NCI-H1417 (cell line): ENCODE measurements at places on chromosomes 7 and 10.

DNA sequence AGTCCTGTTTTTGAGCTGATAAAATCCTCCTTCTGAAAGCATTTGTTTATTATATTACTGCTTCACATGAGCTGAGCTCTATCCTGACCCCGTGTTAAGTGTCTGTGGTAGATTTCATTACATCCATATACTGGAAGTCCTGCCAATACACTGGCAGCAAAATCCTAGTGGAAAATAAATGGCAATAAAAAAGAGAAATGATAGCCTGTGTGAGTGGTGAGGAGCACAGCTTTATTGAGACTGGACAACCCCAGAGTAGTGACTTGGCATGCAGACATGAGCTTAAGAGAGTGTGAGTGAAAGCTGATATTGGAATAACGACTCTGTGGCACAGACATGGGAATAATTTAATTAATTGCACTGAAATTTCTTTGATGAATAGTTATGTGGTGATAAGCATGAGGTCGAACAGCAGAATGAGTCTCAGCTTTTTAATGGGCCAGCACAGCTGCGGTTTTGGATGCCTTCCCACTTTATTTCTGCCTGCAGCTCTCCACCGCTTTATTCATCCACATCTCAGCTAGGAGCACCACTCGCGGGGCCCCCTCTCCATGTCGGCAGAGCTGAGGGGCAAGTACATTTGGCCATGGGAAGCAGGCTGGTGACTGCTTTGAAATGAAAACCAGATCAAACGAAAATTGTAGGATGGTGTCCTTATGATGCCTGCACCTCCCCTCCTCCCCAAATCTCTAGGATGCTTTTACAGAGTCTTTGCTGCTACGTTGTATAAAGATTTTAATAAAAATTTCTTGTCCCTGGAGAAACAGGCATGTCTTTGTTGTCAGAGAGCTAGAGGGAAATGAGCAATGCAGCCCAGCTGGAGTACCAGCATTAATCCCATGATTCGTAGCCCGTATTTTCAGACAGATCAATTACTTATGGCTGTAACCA lies 494.3 kb downstream of the AUTS2 start:
- DNase-seq = peak; percentile 48

DNA sequence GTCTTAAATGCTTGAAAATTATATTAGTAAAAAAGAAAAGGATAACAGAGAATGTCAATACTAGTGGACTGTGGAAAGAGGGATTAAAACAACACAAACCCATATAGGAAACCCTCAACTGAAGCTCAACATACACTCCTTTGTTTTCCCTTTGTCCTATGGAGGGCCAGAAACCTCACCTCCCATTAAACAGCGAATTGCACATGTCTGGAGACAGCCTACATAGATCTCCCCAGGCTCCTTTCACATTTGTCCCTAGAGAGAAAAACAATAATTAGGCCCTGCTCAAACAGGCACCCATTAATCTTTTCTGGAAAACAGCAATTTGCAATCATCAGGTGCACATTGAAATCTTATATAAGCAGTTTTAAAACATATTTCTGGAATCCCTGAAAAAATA lies 87.6 kb upstream of the SEMA3D start:
- DNase-seq = peak; percentile 98

DNA sequence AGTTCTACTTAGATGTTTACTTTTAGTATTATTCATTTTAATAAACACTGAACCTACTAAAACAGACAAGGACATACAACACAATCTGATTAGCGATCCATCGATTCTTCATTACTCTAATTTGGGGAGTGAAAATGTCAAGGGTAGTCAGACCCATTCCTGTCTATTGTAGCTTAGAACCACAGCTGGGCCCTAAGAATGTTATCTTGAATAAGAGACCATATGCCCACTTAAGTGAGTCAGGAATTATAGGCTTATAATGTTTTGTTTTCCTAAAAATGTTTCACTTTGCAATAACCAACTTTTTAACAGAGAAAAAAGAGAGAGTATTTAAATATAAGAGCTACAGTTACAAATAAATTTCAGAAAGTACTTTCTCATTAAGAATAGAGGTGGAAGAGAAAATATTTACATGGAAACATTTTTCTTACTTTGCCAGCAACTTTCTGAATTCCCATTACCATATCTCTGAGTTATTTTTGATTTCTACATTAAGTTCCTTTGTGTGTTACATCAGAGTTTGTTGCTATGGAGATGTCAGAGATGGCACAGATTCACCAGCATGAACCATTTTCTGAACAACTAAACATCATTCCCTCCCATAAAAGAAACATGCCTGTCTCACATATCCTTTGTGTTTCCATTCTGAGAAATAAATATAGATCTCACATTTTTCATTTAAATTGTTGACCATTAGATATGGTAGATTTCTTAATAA lies 75.4 kb upstream of the SLC13A1 start:
- no peak for DNase-seq

- DNase-seq = no peak
Observed at GRCh38 chr7:130290745-130291144, 2.2 kb upstream of the CPA4 start.

- no peak for DNase-seq
Observed at GRCh38 chr10:75398200-75398691, 3.3 kb downstream of the ZNF503 start.

- no peak for DNase-seq
Observed at GRCh38 chr10:33858326-33858725, 523.9 kb upstream of the NRP1 start.

DNA sequence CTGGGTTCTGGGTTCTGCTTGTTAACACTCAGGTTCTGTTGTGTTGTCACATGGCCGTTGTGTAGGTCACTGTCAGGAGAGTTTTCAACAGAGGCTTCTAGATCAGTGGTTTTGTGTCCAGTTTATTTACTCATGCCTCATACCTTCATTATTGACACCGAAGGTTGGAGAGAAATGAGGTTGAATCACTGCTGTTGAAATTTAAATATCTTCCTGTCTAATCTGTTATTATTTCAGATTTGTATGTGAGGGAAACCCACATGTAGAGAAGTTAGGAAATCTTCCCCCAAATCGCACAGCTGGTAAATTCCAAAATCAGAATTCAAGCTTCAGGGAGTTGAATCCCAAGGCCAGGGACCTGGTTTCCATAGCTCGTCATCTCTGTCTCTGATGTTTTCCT lies 28.3 kb upstream of the KLF6 start:
- no peak for DNase-seq

DNA sequence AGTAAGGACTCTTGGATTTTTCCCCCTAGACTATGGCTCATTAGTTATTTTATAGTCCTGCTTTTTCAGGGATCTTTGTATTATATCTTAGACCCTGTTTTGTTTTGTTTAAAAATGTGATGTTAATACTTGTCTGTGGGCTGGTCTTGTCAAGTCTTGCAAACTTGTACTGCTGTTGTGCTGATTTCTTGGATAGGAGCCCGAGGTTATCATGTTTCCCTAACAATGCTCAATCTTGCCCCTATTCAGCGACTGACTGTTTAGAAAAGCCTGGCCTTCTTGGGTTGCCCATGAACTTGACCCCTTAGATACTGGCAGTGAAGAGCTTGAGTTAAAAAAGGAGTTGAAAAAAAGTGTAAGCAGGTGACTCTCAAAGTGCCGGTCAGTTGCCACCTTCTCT lies 115.7 kb downstream of the KIAA1217 start:
- DNase-seq = no peak

GRCh38 chr7:72069263-72069662 lies 342.9 kb downstream of the CALN1 start:
- no peak for DNase-seq

DNA sequence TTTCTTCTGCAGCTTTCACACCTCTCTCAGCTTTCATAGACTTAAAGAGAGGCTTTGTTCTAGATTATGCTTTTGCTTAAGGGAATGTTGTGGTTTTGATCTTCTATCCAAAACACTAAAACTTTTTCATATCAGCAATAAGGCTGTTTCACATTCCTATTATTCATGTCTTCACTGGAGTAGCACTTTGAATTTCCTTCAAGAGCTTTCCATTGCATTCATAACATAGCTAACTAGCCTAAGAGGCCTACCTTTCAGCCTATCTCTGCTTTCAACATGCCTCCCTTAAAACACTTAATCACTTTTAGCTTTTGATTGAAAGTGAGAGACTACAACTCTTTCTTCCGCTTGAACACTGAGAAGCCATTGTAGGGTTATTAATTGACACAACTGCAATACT lies 1117.0 kb upstream of the PHF14 start:
- DNase-seq = no peak

- DNase-seq = no peak
Observed at GRCh38 chr7:152759949-152760853, 649 bp downstream of the ACTR3B start.

DNA sequence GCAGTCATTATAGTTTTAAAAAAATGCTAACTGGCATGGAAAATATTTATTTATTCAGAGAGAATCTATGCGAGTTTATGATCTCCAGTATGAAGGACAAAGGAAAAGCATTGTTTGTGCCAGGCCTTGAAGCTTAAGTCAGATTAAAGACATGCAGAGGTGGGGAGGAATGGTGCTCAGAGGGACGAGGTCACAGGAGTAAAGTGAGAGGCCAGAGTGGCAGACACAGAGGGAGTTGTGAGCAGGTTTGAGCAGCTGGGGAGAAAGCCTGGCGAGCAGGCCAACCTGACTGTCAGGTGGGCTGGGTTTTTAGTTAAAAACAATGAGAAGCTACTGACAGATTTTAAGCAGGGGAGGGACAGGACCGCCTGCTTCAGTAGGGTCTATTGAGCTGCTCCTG lies 6.8 kb upstream of the CCNY start:
- no peak for DNase-seq

- DNase-seq = no peak
Observed at GRCh38 chr10:126309228-126309883, 78.9 kb downstream of the ADAM12 start.

GRCh38 chr7:17094963-17095574 lies 203.4 kb upstream of the AHR start:
- no peak for DNase-seq

DNA sequence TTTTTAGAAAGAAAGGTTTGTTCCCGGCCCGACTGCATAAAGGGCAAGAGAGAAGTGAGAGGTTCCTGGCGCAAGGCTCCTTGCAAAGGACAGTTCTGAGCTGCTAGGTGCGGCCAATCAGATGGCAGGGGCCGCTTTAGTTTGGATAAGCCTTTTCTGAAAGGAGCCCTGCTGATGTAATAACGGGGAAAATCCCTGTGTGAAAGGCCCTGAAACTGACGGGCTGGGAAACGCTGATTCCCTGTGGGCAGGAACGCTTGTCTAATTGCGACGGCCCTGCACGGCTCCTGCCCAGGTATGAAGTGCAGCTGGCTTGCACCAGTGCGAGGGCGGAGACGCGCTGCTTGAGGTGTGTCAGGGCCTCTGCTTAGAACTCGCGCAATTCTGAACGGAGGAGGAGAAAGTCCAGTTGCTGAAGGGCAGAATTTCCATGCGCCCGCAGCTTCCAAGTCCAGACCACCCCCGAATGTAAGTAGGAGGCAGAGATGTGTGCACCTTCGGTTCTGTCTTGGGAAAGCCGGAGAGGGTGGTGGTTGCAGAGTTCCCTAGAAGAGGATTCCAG lies 30.5 kb downstream of the TACC2 start:
- DNase-seq = peak; percentile 29

DNA sequence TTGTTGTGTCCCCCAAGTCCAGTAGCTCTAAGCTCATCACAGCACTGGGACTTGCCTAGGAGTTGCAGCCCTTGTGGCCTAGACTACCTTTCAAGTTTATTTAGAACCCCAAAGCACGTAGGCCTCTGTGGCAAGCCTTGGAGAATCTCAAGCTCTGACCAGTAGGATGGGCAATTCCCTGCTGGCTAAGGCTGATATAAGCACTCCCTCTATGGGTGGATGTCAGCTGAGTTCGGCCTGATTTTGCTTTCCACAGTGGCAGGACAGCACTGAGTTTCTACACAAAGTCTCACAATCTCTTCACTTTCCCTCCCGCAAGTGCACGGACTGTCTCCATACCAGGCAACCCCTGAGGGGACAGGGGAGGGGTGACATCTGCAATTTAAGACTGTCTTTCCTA lies 886.4 kb upstream of the LRRN3 start:
- no peak for DNase-seq

- no peak for DNase-seq
Observed at GRCh38 chr10:118843647-118844265, 89.0 kb upstream of the CACUL1 start.

DNA sequence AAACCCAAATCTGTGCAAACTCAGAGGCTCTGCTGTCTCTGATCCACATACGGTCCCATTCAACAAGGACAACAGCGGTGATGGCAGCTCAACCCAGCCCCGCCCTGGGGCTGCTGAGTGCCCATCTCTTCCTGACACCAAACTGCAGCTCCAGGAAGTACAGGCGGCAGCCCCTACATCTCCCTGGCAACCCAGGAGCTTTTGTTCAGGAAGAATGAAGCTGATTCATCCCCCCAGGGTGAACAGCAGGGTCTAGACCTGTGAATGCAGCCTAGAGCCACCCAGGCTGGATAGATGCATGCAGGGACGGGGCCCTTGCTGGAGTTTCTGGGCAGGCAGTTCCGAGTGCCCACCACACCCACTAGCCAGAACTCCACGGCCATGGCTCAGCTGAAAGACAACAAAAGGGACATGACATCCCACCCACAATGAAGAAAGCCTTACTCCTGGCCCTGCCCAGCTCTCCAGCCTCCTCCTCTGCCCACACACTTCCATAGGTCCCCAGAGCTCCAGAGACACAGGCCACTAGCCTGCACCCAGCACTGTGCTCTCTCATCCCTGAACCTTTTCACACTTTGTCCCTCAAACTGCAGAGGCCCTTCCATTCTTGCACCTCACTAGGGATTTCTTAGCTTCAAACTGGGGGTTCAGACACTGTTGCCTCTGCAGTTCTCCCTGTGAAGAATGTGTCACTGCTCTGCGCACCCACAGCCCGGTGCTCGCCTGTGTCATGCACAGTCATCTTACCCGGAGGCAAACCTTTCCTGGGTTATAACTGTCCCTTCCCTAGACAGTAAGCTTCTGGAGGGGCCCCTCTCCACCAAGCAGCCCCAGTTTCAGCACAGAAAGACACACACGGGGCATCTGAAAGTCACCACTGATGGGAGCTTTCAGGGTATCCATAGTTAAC lies 99.1 kb downstream of the GRID1 start:
- DNase-seq = no peak

DNA sequence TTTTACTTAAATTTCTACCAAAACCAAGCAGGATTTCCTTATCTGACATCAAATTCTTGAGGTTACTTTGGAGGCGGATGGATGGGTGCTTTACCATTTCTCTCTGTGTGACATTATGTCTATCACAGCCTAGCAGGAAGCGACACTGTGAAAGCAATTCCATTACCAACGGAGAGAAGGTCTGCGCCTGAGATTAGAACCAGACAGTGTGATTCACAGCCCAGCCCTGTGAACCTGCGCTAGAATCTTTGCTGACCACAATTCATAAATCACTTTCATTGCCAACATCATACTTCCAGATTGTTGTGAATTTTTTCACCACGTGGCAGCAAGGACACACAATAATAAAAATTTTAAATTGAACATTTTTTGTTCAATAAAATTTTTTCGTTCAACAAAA lies 126.5 kb downstream of the CUBN start:
- DNase-seq = no peak
